ENCODE measurements at places on chromosomes 1 and 21. TPM values are rescaled to one million over a fixed set of nuclear protein-coding genes. Genes with fewer than 3 reads are reported as not detected.

DNA sequence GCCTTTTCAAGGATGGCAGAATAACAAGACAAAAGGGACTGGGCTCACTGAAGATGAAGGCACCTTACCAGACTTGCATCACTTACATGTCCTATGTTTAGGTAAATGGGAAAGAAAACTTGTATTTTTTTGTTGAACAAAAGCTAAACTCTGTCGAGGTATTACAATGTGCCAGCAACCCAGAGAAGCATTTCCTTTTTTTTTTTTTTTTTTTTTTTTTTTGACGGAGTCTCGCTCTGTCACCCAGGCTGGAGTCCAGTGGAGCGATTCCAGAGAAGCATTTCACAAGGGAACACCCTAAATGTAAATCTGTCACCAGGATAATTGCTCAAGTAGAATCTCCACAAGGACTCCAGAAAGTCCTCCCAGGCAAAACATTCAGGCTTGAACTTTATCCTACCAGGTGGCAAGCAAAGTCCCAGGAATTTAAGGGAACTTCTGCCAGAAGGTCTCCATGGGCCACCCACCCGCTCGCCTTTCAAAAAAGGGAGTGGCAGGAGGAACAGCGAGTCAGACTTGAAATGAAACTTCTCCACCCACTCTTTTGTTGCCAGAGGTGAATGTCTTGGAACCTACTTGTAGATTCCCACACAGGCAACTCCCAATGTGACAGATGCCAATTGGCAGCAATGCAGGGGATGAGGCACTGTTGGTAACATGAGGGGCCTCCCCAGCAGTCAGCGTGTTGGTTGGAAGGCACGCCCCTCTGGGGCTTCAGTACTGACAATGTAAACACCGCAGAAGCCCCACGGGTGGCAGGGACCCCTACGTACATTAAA, 125.0 kb downstream of the TIAM1 start:
- no peak for DNase-seq

- no peak for DNase-seq
These were observed 2.1 kb downstream of the ARMH1 start for GRCh38 chr1:44676484-44677200.

GRCh38 chr1:16451841-16452528, 11.5 kb downstream of the NECAP2 start:
- DNase-seq: no peak

GRCh38 chr1:145716641-145717345, 2.5 kb upstream of the CD160 start:
- no peak for DNase-seq

- DNase-seq: no peak
These were observed 9.5 kb downstream of the MR1 start for GRCh38 chr1:181043025-181043888.

- DNase-seq: no peak
These were observed 641.0 kb downstream of the PLPP3 start for GRCh38 chr1:55938376-55938850.

KRTAP22-1 gene
- not detected for total RNA-seq

PAQR6 gene
- total RNA-seq: 3.1 TPM

MIER1 gene
- total RNA-seq: 56.3 TPM
